Dorsolateral prefrontal cortex (tissue), 122 donors: ENCODE measurements at places on chromosomes 5 and 9. TPM values are rescaled to one million over a fixed set of nuclear protein-coding genes. Genes with fewer than 3 reads are reported as not detected.

DNA sequence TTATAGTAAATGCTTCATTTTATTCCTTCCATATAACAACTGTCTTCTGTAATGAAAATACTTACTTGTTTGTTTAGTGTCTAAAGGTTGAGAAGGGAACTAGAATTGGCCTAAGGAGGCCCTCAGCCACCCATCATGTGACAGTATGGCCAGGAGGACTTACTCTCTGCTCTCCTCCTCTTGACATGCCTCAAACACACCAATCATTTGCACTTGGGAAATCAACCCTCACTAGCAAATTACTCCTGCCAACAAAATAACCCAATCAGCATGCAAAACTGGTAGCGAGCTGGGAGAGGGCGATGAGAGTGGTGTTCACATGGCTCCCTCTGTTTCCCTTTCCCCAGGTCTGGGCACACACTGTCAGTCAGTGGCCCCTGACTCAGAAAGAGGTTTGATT, 58.6 kb upstream of the MEF2C start:
- DNase-seq: no peak

DNA sequence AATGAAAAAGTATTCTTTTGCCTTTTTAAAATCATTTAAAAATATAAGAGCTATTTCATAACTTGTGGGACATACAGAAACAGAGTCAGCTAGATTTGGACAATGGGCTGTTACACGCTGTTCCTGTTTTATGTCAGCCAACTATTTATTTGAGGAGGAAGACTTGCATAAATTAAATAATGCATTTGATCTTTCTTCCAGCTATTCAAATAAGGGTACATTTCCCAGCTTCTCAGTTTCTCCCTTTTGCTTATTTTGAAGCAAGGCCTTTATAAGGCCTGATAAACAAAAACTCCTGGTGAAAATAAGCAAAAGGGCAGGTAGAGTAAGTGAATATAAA, 6.5 kb downstream of the STOM start:
- no peak for DNase-seq

DNA sequence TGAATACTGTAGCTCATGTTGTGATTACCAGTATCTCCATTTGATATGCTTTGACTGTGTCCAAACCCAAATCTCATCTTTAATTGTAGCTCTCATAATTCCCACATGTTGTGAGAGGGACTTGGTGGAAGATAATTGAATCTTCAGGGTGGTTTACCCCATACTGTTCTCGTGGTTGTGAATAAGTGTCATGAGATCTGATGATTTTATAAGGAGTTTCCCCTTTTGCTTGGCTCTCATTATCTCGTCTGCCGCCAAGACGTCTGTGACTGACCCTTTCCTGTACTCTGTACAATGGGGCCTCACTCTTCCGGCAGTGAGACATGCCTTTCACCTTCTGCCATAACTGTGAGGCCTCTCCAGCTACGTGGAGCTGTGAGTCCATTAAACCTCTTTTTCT, 59.3 kb downstream of the TRIO start:
- DNase-seq: no peak

DNA sequence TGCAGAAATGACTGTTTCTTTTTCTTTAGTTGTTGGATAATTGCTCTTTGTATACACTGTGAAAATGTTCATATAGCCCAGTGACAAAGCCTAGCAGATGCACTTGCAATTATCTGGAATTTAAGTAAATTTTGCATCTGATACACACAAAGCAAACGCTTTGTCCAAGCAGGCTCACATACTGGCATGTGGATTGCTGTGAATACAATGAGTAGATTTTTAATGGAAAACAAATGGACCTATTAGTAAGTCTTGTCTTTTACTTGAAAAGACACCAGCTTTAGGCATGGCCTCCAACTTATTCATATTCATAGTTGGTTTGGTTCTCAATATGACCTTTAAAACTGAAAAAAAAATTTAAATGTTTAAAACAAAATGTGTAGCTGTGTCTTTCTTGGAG, 1299.8 kb upstream of the WWC1 start:
- no peak for DNase-seq

DNA sequence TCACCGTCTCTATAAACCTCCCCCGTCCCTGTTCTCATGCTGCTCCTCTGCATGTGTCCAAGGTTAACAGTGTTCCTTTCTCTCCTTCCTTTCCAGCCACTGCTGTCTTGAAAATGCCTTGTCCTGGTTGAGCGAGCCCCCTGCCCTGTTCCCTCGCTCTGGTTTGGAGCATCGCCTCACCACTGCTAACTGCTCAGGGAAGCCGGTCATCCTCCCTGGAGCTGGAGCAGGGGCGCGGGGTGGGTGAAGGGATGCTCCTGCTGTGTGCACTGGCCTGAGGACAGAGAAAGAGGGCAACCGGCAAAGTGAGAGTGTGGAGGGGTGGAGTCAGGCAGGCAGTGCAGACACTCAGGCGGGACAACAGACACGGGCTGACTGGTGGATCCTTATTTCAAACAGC, 19.4 kb downstream of the UBE2QL1 start:
- no peak for DNase-seq

- DNase-seq: no peak
Observed at GRCh38 chr5:13250464-13251291, 693.8 kb downstream of the DNAH5 start.

DNA sequence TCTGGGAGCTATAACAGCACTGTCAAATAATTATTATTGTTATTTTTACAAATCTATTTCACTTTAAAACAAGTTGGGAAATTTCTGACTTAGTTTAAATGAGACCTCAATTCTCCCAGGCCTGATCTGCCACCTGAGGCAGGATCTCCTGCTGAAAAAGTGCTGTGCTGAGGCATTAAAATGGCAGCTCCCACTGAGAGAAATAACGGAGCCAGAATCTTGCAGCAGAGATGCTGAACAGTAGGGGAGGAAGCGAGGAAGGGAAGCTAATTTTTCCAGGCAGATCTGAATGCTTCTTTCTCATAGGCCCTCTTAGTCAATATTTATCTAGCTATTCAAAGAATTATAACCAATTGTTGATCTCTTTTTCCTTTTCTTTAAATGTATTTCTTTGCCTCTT, 196.3 kb downstream of the ZNF462 start:
- DNase-seq: no peak

- DNase-seq: no peak
Observed at GRCh38 chr5:18546591-18546990, 912.3 kb downstream of the TAF11L14 start.

DNA sequence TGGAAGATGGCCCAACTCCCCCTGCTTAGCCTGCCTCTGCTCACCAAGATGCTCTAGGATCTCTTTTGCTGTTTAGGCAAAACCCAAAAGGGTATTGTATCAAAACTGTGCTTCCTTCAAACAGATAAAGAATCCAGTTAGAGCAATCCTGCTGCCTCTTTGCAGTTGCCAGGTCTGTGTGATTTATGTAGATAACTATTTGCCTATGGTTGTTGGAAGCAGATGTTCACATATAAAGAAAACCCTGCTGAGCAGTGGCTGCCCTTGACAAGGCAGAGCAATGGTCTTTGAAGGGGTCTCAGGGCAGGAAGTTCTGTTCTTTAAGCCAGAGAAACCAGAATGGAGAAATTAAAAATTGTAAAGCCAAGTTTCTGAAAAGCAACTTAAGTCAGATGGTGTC, 68.6 kb downstream of the LRRC70 start:
- DNase-seq: no peak

DNA sequence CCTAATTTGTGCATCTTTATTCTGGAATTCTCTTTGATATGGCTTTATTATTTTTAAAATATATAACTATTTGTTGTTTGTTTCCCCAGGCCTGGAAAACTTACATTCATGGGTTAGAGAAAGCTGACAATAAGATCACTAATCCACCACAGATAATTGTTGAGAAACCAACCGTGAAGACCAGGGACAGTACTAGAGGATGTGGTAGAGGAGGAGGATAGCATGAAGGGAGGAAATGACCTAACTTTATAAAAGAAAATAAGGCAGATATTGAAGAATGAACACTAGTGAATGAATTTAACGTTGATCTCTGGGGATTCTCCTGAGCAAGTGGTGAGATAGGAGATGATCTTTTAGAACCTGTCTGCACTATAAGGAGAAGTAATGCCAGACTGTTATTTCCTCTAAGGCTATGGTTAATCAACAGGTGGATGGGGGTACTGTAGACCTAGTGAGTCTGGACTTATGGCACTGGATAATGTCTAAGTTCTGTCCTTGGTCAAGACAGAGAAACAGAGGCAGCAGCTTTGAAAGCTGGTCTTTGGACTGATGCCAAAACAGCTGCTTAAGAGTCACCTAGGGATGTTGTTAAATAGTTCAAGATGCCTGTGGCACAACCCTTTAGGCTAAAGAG, 52.4 kb downstream of the NREP start:
- no peak for DNase-seq

GRCh38 chr5:137605411-137605810, 106.3 kb upstream of the SPOCK1 start:
- DNase-seq: no peak

- DNase-seq: no peak
Observed at GRCh38 chr5:643351-643801, 31.2 kb downstream of the CEP72 start.

DNA sequence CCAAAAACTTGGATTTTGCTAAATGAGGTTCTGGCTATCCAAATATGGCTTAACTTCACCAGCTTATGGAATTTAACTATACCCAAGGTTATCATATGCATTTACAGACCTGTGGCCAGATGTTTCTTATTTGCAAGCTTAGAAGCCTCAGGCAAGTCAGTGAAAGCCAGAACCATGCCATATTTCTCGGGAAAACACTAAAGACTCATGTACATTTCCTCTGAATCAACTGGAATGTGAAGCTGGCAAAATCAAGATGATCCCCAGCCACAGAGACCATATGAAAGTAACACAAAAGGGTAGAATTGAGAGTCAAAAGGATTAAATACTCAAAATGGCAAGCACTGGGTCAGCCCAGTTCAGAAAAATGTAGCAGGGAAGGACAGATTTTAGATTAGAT, 76.4 kb upstream of the SLC1A1 start:
- no peak for DNase-seq

GRCh38 chr5:147906326-147907095, at the start of gene C5orf46:
Gene C5orf46, minus strand, starts transcription at chr5:147906538. Its CDS starts 37 bp downstream, at chr5:147906501.
- no peak for DNase-seq

GRCh38 chr9:119905724-119906123, 536.5 kb upstream of the BRINP1 start:
- no peak for DNase-seq

- no peak for DNase-seq
Observed at GRCh38 chr5:93929131-93929530, 187.7 kb upstream of the POU5F2 start.

DNA sequence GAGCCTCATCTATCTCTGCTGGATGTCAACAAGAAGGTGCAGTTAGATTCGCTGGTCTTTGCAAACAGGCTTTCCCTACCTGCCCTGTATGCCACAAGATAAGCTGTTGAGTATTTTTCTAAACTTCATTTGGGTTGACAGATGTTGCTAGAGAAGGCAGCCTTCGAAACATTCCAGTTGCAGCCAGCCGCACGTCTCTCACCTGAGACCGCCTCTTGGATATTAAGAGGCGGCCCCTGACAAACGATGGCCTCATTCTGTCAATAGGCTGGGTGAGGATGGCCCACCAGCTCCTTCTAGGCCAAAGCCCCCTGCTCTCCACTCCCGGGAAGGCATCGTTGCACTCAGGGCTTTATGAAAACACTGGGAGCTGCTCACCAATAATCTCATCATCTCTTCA, 181.6 kb downstream of the DAB2IP start:
- DNase-seq: no peak

Gene SPATA9
- 0.96 TPM for total RNA-seq

Gene MZB1
- 0.84 TPM for total RNA-seq

Gene RIMOC1
- total RNA-seq: 45.9 TPM

Gene SPINK6
- not detected for total RNA-seq

Gene ZNG1F
- 33.8 TPM for total RNA-seq

Gene SNAPC4
- 11.3 TPM for total RNA-seq

Gene IFNA21
- total RNA-seq: not detected

Gene TRAF1
- 5.2 TPM for total RNA-seq
